ENCODE measurements at places on chromosomes 16 and 17. TPM values are rescaled to one million over a fixed set of nuclear protein-coding genes. Genes with fewer than 3 reads are reported as not detected.

ABCC3 gene
- total RNA-seq = not detected

CCDC40 gene
- total RNA-seq = not detected

RAB34 gene
- total RNA-seq = 9.0 TPM

FAM20A gene
- not detected for total RNA-seq

ALOX12 gene
- total RNA-seq = not detected

RPL27 gene
- 851 TPM for total RNA-seq

G6PC1 gene
- total RNA-seq = not detected

CDH13 gene
- total RNA-seq = not detected

XAF1 gene
- 434 TPM for total RNA-seq

YBX2 gene
- total RNA-seq = 0.63 TPM

UMOD gene
- total RNA-seq = not detected

CYGB gene
- 0.29 TPM for total RNA-seq

FOXJ1 gene
- total RNA-seq = 0.32 TPM

All from T-helper 1 cell treated with Interleukin-12 subunit alpha and Interleukin-12 subunit beta and Interleukin-4 antibody, amounts not matched to agents 30 ng/mL and 1 ng/mL, for 36 hours (primary cell).